ENCODE measurements at places on chromosomes 4 and X.

DNA sequence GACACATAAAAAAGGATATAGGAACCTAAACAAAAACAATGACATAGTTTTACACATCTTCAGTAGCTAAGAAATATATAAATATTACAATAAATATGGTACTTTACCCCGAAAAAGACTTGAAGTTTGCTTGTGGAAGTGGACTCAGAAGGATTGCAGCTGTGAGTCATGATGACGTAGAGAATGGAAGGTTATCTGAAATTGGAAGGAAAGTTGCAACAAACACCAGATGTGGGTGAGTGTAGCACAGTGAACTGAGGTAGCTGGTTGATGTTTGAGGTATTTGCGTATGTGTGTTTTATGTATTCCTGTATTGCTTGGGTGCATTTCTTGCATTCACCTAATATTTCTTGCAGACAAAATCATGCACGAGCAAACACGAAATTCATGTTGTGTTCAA, 113.0 kb downstream of the ARX start:
- DNase-seq = peak; percentile 16

DNA sequence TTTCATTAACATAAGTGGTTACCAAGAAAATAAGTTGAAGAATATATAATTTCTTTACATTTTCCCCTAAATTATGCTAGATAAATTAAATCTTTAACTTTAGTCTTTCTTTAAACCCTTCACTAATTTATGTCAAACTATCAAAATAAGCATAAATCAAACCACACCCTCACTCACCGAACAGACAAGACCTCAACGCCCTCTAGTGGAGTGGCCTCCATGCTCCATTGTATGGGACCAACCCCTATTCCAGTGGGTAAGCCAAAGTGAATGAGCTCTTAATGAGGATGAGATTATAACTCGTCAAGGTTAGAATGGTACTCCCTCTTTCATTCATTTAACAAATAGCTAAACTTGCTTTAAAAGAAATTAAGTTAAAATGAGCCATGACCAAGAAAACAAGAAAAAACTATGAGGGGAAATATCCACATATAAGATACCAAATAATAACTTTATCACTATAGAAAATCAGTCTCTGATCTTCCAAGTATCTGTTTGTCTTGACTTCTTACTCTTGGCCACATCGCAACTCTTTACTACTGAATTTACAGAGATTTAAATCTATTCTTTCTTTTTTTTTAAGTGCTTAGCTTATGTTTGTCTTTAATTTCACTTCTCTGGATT, 15.6 kb upstream of the BBS12 start:
- DNase-seq = no peak

DNA sequence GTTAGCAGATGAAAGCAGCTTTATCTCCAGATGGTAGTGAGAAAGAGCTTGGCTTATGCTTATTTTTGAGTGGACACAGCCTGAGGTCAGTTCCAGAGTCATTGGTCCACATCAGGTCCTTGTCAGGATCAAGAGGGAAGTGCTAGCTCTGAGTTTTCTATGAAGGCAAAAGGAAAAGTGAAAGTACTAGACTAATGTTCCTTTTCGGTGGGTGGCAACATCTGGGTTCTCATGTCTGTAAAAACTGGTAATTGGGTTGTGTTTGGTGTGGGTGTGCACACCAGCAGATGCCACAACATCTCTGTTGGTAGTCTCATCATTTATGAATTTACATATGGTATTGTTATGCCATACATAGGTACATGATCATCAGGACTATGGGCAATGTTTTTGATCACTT, 210.5 kb downstream of the PWWP3B start:
- DNase-seq = no peak

- no peak for DNase-seq
Observed at GRCh38 chrX:15973299-15973698, 118.7 kb upstream of the AP1S2 start.

Data from AG09309 (cell line).